ENCODE measurements at places on chromosomes 1 and 21.

DNA sequence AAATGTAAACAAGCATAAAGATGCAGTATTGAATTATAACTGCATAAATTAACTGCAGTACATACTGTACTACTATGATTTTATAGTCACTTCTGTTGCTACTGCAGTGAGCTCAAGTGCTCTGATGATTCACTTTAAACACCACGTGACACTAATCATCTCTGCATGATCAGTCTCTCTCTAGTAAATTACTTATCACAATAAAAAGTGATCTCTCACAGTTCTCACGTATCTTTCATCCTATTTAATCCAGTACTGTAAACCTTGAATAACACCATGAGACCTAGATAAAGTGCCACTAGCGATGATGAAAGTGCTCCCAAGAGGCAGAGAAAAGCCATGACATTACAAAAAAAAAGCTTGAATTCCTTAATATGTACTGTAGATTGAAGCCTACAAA is 1242.0 kb downstream of the AMY1C start:
- no peak for DNase-seq

DNA sequence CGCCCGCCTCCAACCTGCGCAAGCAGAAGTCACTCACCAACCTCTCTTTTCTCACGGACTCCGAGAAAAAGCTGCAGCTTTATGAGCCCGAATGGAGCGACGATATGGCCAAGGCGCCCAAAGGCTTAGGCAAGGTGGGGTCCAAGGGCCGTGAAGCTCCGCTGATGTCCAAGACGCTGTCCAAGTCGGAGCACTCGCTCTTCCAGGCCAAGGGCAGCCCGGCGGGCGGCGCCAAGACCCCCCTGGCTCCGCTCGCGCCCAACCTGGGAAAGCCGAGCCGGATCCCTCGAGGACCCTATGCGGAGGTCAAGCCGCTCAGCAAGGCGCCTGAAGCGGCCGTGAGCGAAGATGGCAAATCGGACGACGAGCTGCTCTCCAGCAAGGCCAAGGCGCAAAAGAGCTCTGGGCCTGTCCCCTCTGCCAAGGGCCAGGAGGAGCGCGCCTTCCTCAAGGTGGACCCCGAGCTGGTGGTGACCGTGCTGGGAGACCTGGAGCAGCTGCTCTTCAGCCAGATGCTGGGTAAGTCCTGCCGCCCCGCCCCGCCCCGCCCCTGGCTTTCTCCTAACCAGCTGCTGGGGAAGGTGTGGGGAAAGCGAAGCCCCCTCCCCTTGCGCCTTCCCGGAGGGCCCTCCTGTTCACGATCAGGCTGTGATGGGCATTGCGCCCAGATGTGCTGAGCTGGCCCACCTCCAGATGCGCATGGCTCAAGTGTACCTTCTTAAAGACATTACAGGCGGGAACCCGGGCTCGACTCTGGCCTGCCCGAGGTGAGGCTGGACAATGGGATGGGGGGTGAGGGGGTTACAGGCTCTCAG is 110.2 kb downstream of the NAV1 start:
- no peak for DNase-seq

DNA sequence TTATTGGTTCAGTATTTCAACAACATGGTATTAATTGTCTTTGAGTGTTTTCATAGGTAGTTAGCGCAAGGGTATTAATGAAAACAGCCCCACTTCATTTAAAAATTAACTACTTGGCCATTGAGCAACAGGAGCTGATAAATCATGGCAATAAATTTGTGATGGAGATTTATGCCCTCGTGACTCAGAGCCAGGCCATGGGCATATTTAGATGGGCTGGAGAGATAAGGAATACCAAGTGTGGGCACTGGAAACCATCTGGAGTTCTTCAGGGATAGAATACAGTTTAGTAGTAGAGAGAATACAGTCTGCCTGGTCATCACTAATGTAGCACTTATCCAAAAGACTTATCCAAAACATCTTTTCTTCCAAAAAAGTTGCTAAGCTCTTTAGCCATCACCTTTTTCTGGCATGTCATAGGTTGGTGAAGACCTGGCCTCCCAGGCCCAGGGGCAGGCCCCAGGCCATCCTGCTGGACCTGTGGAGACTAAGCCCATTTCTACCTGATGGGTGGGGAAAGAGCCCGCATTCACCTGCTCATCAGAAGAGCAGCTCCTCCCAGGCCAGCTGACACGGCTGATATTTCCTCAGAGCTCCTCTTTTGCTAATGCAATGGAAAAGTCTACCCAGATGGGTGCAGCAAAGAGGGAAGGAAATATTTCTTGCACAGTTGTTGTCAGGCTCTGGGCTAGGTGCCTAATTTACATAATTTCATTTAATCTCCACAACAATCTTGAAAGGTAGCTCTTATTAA is 238.0 kb downstream of the TM2D1 start:
- no peak for DNase-seq

DNA sequence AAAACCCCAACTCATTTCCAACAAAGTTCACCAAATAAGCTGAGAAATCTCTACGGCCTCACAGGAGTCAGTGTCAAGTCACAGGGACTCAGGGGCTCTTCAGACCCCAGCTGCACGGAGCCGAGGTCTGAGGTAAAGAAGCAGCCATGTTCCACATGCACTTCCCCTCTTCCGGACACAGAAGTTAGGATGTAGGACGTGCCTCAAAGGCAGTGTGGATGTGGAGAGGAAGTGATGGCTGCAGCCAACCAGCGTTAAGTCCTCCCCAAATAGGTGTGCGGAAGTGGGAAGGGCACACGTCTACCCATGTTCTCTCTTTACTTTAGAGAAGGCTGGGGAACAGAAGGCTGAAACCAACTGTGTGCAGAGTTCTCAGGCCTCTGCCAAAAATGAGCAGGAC is 14.6 kb upstream of the NCF2 start:
- DNase-seq = no peak

GRCh38 chr1:99532276-99532580 is 113.7 kb upstream of the PALMD start:
- DNase-seq = no peak

GRCh38 chr1:31196685-31197084 is 43.0 kb downstream of the NKAIN1 start:
- DNase-seq = no peak

- DNase-seq = no peak
Observed at GRCh38 chr1:175944591-175944990, 201.2 kb upstream of the TNR start.

DNA sequence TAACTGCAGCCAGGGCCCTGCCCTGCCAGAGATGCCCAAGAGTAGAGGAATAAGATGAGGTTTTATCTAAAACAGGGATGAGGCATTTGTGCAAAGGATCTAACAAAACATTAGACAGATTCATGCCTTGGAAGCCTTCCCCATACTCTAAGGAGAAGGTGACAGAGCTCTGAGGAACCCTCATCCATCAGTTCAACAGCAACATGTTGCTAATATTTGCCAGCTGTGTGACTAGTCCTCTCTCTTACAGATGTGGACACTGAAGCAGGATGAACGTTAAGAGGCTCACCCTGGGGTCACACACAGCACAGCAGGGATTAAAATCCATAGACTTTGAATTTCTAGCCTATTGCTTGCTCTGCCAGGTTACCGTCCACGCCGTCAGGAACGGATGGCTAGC is 99.0 kb downstream of the ZBTB18 start:
- no peak for DNase-seq

GRCh38 chr1:8754247-8754650 is 63.2 kb downstream of the RERE start:
- no peak for DNase-seq

- no peak for DNase-seq
Observed at GRCh38 chr1:165644064-165644735, 13.2 kb downstream of the MGST3 start.

DNA sequence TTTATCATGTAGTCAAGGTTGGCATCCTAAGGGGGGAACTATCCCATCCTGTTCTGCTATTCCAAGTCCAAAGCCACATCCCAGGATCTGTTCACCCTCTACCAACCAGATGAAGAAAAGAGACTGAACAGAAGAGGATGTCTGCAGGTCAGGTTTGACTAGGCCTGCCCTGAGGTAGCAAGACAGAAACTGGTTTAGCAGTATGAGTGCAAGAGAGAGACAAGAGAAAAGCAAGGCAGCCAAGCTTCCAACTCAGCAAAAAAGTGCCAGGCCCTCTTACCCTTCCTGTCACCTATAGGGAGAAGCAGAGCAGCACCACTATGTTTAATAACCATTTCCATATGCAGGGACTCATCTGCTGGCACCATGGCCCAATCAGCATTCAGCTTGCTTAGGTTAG is 320.8 kb upstream of the DUSP10 start:
- DNase-seq = no peak

- DNase-seq = no peak
Observed at GRCh38 chr1:24702511-24703293, 42.5 kb upstream of the CLIC4 start.

DNA sequence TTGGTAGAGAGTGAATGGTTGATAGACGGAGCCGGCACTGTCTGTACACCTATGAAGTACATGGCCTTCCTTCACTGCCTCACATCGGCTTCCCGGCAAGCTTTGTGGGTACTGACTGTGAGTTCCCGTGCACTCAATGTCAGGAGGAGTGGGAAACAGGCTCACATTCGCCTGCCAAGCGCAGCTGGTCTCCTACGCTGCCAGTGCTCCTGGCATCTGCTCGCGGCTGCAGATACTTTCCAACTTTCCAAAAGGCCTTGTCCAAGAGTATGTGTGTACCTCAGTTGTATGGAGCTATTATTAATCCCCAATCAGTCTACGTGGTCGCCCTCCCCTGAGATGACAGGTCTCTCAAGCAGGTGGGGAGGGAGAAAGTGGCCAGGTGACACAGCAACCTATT is 180.8 kb downstream of the ZSCAN20 start:
- DNase-seq = no peak

- no peak for DNase-seq
Observed at GRCh38 chr1:199452627-199453026, 574.9 kb upstream of the NR5A2 start.

GRCh38 chr1:6490181-6491080 is 1.0 kb downstream of the PLEKHG5 start:
- DNase-seq = peak; percentile 38

- no peak for DNase-seq
Observed at GRCh38 chr1:27600498-27601175, 3.3 kb downstream of the AHDC1 start.

DNA sequence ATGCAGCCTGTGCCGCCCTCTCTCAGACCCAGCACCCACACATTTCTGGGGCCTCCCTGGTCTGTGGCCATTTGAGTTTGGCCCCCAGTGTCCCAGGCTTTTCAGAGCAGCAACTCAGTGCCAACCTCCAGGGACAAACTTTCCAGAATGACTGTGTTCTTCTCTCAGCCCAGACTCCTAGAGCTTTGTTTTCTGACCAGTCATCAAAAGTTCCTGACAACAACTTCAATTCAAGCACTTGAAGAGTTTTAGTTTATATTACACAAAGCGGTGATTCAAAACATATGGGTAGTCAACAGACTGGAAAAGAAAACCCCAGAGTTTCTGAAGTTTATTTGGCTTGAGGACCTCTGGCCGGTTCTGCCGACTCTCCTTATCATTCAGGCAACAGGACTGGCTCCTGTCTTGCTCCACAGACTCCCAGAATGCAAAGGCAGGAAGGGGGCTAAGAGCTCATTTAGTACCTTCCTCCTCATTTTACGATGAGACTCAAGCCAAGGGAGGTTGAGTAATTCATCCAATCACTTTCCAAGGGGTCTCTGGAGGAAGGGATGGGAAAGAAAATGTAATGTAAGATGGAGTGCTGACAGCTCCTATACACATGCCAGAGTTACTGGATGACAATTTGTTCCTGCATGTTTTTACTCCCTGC is 27.0 kb upstream of the TIAM1 start:
- no peak for DNase-seq

DNA sequence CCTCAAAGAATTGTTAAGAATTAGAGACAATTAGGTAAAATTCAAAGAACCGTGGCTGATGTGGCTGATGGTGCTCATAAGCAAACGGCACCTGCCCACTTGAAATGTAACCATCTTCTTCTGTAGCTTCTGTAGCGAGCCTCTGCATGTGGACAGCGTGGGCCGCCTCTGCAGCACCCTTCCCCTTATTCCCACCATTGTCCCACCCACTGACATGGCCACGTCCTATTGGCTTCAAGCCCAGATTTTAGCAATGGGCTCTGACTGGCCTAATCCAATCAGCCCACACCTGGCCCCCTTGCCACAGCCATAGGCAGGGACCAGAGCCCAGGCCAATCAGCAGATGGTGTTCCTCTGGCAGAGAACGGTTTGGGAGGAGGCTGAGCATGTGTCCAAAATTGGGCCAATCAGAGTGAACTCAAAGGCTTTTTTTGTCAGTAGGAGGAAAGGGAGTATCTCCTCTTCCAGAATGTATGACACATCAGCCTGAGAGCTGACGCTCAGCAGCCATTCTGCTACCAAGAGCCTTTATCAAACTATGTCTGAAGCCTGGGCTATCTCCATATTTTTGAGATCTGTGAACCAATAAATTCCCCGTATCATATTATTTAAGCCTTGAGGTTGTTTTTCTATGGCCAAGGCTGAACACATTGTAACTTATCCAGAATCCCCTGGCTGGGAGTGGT is 518.5 kb downstream of the SMYD3 start:
- DNase-seq = no peak

- DNase-seq = no peak
Observed at GRCh38 chr1:20472121-20472520, 13.9 kb downstream of the CAMK2N1 start.

GRCh38 chr1:24870551-24871195 is 59.4 kb downstream of the RUNX3 start:
- DNase-seq = no peak

DNA sequence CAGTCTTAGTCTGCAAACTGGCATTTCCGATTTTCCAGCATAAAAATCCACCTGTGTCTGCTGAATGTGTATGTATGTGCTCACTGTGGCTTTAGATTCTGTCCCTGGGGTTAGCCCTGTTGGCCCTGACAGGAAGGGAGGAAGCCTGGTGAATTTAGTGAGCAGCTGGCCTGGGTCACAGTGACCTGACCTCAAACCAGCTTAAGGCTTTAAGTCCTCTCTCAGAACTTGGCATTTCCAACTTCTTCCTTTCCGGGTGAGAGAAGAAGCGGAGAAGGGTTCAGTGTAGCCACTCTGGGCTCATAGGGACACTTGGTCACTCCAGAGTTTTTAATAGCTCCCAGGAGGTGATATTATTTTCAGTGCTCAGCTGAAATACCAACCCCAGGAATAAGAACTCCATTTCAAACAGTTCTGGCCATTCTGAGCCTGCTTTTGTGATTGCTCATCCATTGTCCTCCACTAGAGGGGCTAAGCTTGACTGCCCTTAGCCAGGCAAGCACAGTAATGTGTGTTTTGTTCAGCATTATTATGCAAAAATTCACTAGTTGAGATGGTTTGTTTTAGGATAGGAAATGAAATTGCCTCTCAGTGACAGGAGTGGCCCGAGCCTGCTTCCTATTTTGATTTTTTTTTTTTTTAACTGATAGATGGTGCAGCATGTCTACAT is 2.5 kb upstream of the OLFML3 start:
- DNase-seq = no peak

- DNase-seq = no peak
Observed at GRCh38 chr1:229279242-229279641, 8.3 kb downstream of the RAB4A start.

GRCh38 chr1:119859647-119860046 is 36.7 kb downstream of the ADAM30 start:
- DNase-seq = no peak

- no peak for DNase-seq
Observed at GRCh38 chr1:205961405-205961804, 18.1 kb upstream of the SLC26A9 start.
